ENCODE measurements at places on chromosomes 6 and 20. TPM values are rescaled to one million over a fixed set of nuclear protein-coding genes. Genes with fewer than 3 reads are reported as not detected.

The ENPP1 gene
- total RNA-seq = 1.4 TPM

DNA sequence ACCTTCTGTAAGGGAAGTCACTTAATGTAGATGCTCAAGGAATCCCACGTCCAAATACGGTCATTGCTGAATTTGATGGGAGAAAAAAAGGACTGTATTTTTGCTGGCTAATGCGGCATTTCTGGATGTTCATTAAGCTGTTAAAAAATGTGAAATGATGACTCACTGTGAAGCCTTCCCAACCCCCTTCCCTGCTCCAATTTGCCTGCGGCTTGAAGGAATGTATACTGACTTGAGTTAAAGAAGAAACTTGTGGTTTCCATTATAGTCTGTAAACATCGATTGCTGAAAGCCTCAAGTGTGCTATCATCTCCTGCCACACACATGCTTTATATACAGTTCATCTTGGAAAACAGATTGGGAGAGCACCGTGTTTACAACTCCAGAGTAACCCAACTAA, 249.1 kb upstream of the JAG1 start:
- no peak for DNase-seq

DNA sequence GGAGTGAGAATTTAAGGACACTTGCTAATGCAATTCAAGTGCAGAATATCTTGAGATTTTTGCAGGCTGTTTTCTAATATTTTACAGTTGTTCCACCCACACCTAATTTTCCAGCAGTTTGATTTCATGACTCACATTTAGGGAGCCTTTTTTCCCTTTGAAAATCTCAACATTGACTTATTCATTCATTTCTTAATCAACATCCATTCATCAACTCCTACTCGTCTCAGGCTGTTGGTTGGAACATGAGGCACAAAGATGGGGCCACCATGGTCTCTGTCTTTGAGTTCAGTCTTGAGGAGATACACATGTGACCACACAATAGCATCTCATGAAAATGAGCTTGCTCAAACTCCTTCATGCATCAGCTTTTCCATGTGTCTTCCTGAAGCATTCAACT, 135.6 kb downstream of the UNC5CL start:
- DNase-seq = no peak

DNA sequence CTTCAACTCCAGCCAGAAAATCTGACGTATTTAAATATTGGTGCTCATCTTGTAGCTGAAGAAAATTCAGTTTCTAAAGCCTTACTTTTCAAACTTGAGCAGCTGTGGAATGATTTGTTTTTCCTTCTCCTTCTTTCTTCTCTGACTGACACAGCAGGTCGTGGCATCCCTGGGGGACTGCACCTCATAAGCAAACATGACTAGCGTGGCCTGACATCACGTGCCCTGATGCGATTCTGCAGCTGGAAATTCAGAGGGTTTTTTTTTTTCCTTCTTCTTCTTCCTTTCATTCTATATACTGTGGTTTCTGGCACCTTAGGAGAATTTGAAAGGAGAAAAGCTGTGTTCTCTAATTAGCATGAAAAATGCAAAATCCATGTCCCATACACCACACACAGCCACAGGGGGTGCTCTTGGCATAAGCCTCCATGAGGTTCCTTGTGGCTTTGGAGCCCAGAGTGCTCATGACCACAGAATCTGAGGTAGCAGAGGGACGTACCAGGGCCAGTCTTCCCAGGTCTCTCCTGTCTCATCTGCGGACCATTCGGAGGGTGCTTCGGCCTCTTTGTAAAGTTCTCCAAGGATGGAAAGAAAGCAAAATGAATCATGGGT, 258.5 kb upstream of the CDH4 start:
- no peak for DNase-seq

GRCh38 chr6:119138906-119139541, 60.6 kb upstream of the FAM184A start:
- no peak for DNase-seq

GRCh38 chr6:104301951-104302350, 557.8 kb downstream of the HACE1 start:
- no peak for DNase-seq

GRCh38 chr6:31814677-31815024, 432 bp downstream of the HSPA1L start:
- peak; percentile 85 for DNase-seq

GRCh38 chr6:41209547-41210320, 8.8 kb upstream of the TREML2 start:
- no peak for DNase-seq

GRCh38 chr6:113570161-113570560, 287.0 kb upstream of the MARCKS start:
- no peak for DNase-seq

Measured in activated CD4-positive, alpha-beta memory T cell treated with anti-CD3 and anti-CD28 coated beads for 36 hours (primary cell).